ENCODE measurements at places on chromosomes 6 and 20.

- DNase-seq, result no peak
Measured at GRCh38 chr6:131754715-131755567, 44.1 kb upstream of the CTAGE9 start.

- DNase-seq, result peak; percentile 11
Measured at GRCh38 chr6:144931172-144932035, 646.3 kb downstream of the UTRN start.

DNA sequence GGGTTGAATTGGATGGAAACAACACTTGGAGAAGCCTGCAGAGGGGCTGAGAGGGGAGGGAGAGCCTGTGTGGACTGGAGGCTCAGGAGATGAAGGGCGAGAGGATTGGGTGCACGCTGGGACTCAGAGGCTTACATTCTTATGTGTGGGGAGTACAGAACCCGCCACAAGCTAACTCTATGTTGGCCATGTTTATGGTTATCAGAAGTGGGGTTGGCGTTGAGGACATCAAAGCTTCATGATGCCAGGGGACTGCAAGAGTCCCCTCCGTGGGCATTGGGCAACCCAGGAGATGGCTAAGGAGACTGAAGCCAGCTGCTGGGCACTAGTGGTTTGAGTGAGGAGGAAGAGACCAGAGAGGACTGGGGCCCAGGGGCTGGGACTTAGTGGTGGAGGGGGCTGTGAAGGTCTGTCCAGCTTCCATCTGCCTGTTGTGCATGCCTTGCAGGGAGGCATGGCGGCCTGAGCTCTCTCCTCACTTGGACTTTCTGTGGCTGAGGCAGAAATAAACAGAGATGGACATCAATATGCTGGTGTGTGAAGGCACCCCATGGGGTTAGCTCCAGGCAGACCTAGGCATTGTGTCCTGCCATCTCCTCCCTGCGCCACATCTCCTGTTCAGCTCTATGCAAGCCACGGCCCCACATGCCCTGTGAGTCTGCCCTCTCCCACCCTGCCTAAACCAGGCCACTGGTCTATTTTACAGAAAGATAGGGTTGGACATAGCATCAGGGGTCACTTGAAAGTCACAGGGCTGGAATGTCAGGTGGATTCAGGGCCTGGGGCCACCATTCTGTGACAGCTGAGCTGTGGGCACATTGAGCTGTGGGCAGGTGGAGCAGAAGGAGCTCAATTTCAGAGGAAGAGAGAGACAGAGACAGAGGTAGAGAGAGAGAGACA, 61.6 kb downstream of the PHACTR3 start:
- DNase-seq, result no peak

GRCh38 chr6:132161283-132161682, 210.1 kb upstream of the CCN2 start:
- DNase-seq, result no peak

DNA sequence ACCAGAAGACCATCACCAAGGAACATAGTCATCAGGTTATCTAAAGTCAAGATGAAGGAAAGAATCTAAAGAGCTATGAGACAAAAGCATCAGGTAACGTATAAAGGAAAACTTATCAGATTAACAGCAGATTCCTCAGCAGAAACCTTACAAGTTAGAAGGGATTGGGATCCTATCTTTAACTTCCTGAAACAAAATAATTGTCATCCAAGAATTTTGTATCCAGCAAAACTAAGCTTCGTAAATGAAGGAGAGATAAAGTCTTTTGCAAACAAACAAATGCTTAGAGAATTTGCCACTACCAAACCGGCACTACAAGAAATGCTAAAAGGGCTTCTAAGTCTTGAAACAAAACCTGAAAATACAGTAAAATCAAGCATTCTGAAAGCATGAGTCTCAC, 71.0 kb downstream of the HECA start:
- DNase-seq, result no peak

DNA sequence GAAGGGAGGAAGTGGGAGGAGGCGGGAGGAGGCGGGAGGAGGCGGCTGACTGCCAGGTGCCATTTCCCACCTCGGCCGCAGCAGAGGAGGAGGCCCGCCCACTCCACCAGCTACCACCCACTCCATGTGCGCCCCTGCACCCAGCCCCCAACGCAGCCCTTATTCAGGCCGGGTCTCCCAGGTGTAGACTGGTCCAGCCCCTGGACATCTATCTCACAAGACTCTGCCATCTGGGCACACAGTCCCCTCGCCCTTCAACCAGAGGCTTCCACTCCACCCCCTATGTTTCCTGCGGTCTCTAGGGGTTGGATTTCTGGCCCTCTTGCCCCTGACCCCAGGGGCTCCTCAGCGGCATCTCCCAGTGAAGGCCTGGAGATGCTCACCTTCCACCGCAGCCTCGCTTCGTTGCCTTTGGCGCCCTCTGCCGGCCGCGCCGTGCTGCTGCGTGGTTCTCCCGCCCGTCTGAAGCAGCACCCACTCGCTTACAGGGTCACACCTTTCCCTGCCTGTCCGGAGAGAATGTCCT, 32.6 kb upstream of the FAM83D start:
- peak; percentile 78 for DNase-seq

GRCh38 chr6:25579902-25580495, 72.0 kb upstream of the SCGN start:
- DNase-seq, result no peak

DNA sequence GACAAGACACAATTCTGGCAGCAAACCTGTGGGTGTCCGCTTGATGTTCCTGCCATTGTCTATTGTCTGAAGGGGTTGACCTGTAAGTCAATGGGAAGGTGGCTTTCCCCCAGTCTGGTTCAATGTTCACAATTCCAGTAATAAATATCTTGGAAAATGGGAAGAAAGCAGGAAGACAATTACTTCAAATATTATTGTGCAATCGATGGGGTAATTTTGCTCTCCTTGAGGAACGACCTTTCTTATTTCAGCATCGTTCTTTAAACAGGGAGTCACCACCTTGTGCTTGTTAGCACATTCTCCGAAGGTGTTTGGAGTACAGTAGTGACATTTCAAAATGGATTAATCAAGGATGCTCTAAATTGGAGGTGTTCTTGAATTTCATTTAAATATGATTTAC, 136.9 kb downstream of the BTBD3 start:
- DNase-seq, result no peak

- no peak for DNase-seq
Measured at GRCh38 chr20:61299104-61299503, 47.0 kb downstream of the CDH4 start.

GRCh38 chr6:13492357-13492756, 5.0 kb upstream of the GFOD1 start:
- DNase-seq, result no peak

- DNase-seq, result no peak
Measured at GRCh38 chr6:162852840-162853577, 125.2 kb downstream of the PACRG start.

GRCh38 chr6:5776706-5777390, 229.9 kb downstream of the NRN1 start:
- DNase-seq, result no peak

GRCh38 chr20:50731930-50732690, 730 bp downstream of the PARD6B start:
- no peak for DNase-seq

DNA sequence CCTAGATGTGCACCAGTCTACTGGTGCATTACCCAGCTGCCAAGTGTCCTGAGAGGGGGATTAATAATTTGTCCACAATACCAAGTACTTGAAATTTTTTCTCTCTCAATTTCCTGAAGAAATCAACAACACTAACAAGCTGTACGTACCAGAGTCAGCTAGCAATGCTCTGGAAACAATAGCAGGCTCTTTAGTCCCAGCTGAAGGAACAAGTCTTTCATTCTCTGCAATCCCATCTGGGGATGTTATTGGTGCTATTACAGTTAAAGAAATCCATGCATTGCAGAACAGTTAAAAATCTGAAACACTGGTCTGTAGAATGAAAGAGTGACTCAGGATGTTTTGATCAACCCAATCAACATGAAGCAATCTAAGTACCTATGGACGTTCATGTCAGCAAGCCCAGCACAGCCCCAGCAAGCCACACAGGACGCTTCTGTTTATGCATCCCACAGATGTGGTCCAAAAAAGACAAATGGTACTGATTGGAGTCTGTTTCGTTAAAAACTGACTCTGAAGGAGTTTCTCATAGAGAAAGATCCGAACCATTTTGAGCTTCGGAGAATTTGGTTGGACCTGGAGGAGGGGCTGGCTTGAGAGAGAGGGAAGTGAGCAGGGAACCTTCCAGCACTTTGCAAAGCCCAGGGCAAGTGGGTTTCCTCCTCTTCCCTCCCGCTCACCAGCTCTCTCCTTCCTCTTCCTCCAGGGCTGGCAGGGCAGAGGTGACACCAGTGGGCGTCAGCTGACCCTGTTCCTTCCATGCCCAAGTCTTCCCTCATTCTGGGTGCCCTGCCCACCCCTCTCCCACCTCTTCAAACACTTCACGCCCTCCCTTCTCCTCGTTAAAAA, 11.9 kb downstream of the PRR18 start:
- DNase-seq, result no peak

GRCh38 chr6:70667711-70668498, at the start of gene SMAP1:
TSS of gene SMAP1 (plus strand) at chr6:70667883. CDS start at chr6:70668024, 141 bp downstream.
- DNase-seq, result peak; percentile 97

DNA sequence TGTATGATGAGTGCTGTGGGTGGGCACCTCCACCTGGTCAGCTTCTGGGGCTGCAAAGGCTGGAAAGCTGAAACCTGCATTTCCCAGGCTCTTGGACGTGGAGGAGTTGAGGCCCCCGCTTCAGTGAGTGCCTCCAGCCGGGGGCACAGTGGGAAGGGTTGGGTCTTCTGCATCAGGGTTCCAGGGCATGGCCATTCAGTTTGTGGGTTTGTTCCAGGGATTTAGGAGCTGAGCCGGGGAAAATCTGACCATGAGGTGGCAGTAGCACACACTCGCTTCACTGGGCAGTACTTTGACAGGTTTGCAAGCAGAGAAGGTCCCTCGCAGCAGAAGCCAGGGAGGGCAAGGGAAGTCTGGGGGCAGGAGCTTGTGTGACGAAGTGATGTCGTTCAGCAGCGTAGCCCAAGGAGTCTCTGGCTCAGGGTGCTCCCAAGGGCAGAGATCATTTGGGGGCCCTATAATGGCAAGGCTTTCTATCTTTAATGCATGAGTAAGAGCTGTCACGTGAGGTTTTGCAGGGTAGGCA, 69.5 kb upstream of the SULF2 start:
- DNase-seq, result peak; percentile 25

DNA sequence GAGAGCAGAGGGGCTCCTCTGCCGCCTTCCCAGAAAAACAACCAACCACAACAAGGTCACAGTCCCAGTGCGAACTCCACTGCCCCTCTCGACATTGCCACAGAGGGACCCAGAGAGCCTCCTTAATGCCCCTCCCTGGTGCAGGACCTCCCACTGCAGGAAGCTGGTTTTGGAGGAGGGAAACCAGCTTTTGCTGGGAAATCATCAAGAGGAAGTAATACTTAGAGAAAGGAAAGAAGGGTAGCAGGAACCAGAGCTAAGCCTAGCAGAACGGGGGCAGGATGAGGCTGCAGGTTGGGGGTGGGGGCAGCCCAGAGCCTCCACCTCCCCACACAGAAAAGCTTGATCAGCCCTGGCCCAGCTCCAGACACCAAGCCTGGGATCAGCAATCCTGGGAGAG, 37.7 kb upstream of the SIRPA start:
- no peak for DNase-seq

DNA sequence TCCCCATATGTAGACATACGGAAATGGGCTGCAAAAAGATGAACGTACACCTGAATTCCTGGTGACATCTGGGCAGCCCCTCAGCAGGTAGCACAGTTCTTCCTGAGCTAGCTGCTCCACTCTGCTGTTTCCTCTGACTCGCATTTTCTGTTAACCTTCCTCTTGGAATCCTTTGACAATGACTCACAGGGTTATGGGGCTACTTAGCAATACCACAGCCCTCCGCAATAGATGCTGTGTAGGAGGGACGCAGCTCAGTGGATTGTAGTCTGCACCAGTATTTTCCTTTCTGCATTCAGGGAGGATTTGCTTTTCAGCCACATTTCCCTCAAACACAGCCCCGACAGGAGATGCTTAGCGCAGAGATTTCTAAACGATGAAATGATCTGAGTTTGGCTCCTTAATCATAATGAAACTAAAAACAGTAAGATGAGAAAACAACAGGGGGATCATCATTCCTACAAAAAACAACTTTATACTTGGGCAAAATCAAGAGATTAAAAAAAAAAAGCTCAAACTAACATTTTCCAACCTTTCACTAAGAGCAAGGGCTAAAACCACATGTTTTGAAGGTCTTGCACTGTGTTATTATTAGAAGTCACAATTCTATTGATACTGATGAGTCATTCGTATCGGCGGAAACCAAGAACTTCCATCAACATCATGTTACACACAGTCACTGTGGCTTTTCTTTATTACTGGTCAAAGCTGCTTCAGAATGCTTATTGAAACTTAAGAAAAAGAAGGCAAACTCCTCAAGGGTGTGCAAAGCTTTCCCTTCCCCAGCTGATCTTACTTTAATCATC, 12.2 kb downstream of the BACH2 start:
- DNase-seq, result no peak

DNA sequence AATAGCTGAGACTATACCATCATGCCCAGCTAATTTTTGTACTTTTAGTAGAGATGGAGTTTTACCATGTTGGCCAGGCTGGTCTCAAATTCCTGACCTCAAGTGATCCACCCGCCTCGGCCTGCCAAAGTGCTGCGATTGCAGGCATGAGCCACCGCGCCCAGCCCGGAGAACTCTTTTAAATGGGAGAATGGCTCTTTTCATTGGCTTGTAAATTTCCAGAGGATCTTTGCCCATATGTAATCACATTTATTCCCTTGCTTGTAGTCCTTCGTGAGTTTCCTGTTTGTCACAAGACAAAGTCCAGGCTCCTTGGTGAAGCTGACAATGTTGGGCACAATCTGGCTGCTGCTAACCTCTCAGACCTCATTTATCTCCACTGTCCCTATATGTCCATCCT, 135.1 kb downstream of the CEP57L1 start:
- peak; percentile 85 for DNase-seq

DNA sequence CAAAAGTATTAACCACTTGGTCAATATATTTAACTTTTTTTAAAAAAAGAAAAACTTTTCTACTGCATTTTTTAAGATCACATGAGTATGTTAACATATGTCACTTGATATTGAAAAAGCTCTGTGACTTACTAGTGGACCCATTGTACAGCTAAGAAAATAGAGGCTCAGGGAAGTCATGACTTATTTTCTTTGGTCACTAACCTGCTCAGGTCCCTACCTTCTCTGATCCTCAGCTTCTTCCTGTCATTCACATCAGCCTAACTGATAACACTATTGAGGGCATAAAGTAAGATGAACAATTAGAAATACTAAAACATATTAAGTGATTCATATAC, 19.8 kb downstream of the AGPAT4 start:
- DNase-seq, result no peak

DNA sequence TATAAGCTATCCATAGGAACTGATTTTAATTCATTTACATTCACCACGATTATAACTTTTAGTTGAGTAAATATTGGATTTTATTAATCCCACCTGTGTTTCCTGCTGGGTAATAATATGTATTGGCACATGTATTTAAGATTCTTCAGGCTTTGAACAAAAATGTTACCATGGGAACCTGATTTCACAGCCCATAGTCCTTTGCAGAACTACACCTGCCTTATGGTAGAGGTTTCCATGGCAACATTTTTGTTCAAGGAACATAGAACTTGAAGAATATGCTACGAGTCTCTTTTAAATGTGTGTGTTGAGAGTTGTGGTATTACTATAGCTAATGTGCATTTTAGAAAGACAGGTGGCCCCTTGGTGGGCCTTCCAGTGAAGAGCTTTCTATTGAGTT, 317.4 kb downstream of the SAMD5 start:
- DNase-seq, result no peak

Data from transverse colon (tissue), 4 donors.